ENCODE measurements at places on chromosomes 1 and 21.

- no peak for DNase-seq
These were observed 45.9 kb upstream of the TENT5C start for GRCh38 chr1:117559985-117560384.

DNA sequence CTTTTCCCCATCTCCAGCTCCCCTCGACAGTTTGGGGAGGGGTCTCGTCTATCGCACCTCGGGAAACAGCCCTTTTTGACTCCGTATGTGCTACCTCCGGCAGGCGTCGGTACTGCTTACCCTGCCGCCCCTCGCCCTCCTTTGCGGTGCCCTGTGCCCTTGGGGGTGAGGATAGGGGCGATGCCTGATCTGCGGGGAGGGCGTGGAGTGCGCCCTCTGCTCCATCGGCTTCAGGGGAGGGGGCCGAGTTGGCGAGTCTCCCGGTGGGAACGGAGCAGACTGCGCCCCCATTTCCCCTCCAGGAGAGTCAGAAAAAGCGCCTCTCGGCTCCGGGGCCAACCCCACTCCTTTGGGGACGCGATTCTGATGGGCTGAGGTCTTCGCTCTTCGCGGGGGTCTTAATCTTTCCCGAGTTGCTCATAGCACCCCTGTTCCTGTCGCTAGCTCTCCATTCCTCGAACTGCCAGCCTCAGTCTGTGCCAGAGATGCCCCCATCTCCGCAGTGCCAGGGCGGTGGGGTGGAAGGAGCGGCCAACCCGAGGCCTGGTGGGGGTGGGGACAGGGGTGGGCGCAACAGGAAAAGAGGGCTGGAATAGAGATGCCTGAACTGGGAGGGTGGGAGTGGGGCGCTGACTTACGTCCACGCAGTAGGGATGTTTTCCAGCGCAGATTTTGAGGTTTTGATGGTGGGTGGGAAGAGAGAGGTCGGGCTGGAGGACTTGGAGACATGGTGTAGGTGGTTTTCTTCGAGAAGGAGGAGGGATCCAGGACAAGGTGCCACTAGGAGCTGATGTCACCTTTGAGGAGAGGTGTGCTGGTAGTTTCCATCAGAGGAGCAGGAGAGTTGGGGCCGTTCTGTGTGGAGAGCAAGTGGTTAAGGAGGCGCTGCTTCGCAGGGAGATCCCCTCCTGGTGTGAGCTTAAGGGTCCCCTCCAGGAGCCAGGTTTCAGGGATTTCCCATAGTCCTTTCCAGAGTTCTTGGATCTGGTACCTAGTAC is 674 bp downstream of the PPFIA4 start:
- no peak for DNase-seq

GRCh38 chr1:41719128-41719527 is 199.6 kb downstream of the HIVEP3 start:
- DNase-seq, result no peak

DNA sequence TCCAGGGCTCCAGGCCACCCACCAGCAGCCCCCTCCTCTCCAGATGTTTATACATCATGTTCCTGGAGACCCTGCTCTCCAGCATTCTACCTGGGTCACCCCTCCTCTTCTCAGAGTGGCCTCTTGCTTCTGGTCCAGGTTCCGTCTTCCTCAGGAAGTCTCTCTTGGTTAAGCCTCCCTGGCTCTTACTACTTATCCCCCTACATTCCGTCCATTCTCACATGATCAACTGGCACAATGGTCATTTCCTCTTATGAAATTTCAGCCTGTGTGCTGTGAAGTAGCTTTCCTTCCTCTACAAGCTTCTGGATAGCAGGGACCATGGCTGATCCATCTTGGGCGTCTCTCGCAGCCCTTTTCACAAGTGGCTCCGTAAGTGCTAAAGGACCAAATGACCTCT is 33.9 kb upstream of the ATP2B4 start:
- DNase-seq, result no peak

GRCh38 chr1:15323989-15324868 is 77.2 kb downstream of the FHAD1 start:
- no peak for DNase-seq

- no peak for DNase-seq
These were observed 163.4 kb upstream of the ETV3 start for GRCh38 chr1:157301477-157302198.

DNA sequence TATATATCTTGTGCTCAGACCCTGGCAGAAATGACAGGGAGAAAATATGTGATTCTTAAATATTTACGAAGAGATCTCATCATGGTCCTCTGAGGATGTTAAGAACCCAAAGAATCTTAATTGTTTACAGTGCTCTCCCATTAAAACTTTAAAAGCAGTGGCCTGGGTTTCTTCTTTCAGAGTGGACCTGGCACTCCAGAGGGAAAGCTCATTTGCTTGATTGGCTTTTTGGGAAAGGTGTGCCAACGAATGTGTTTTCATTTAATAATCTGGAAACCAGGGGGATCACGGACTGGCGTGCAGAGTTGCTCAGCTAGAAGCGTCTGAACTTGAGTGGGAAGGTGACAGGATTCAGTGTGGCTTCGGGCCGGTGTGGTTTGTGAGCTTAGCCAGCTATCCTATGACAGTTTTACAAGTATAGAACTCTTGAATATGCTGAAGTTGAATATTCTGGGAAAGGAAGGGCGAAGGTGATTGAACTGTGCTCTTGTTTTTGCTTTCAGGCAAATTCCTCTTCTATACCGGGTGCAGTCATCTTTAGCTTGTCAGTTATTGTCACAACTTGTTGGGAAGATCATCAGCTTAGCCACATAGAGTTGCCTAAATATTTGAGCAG is 154.8 kb downstream of the C1orf21 start:
- no peak for DNase-seq

DNA sequence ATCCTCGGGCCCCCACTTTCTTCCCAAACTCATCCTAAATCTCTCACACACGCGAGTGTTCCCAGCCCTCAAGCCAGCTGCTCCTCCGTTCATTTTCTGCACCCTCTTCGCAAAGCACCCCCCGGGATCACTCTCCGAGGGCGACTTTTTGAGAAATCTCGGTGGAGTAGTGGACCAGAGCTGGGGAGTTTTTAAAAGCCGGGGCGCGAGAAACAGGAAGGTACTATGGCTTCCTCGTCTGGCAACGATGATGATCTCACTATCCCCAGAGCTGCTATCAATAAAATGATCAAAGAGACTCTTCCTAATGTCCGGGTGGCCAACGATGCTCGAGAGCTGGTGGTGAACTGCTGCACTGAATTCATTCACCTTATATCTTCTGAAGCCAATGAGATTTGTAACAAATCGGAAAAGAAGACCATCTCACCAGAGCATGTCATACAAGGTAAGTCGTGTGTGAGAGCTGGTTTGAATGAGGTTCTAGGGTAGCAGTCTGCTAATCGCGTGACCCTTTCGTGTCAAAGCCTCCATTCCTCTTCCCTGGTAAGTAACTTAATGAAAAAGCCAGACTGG is 800 bp downstream of the DR1 start:
- no peak for DNase-seq
